ENCODE measurements at places on chromosomes 7 and 10. TPM values are rescaled to one million over a fixed set of nuclear protein-coding genes. Genes with fewer than 3 reads are reported as not detected.

- no peak for DNase-seq
These were observed 86.5 kb downstream of the C10orf105 start for GRCh38 chr10:71632896-71633600.

The GPR37 gene
- total RNA-seq = 20.0 TPM

DNA sequence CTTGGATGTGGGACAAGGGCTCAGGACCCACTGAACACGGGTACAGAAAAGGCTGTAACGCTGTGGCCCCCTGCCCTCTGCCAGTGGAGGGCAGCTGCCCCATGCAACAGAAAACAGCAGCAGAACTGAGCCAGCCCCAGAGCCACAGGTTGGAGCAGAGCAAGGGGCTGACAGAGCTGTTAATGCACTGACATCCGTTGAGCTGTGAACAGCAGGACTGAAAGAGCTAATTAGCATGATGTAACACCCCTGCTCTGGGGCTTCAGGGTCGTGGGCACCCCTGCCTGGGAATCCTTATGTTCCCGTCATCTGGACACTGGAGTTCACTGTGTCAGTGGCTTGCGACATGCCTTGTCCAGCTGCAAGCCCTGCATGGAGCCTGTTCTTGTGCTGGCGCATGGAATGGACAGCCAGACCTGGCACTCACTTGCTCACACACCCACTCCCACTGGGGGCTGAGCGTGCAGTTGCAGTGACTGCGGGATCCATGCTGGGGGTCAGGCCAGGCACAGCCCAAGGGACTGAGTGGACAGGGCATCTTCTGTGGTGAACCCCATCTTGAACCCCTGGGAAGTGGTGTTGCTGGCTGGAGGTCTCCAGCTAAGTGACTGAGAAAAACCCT, 293.7 kb downstream of the DNAJB9 start:
- DNase-seq = no peak

DNA sequence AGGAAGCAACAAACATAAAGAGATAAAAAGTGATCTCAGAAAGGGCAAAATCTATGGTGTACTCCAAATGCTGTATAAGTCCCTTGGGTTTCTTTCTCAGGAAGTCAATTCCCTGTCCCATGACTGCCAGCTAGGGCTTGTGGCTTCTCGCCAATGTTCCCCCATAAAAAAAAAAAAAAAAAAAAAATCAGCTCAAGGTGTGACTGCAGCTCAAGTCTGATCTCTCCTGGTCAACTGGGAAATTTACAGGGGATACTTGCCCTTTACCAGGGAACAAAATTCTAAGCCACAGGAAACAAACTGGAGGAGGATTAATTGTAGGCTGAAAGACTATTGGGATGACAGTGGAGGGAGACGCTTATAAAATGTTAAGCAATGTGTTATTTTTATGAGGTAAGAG, 76.0 kb downstream of the PCGF5 start:
- DNase-seq = peak; percentile 54

The GHRHR gene
- 2.7 TPM for total RNA-seq

- DNase-seq = no peak
These were observed 38.9 kb upstream of the PLCE1 start for GRCh38 chr10:93954726-93955363.

The STRIP2 gene
- total RNA-seq = 5.1 TPM

DNA sequence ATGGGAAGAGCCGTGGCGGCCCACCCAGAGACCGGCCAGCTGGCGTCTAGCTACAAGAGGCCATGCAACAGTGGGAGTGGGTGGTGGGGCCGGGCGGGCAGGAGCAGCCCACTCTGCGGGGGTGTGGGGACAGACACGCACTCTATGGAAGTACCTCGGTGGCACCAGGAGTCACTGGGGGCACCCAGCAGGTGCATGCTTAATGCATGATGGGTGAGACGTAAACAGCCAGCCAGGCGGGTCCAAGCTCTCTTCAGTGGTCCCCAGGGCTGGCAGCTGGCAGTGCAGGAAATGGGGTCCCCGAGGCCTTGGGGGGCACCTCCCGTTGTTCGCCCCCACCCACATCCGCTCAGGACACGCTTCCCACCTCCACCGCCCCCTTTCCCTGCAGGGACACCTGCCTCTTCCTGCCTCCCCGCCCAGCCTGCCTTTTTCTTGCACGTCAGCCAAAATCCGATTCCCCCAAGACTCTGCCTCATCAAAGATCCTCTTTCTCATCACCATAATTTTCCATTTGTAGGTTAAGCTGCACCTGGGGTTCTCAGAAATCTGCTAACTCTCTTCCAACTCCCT, 22.6 kb upstream of the PSMG3 start:
- DNase-seq = peak; percentile 55

GRCh38 chr7:86955895-86956503, 103.5 kb downstream of the ELAPOR2 start:
- DNase-seq = no peak
